ENCODE measurements at places on chromosomes 3 and 15.

- no peak for DNase-seq
These were observed 119.6 kb downstream of the UACA start for GRCh38 chr15:70643783-70644125.

DNA sequence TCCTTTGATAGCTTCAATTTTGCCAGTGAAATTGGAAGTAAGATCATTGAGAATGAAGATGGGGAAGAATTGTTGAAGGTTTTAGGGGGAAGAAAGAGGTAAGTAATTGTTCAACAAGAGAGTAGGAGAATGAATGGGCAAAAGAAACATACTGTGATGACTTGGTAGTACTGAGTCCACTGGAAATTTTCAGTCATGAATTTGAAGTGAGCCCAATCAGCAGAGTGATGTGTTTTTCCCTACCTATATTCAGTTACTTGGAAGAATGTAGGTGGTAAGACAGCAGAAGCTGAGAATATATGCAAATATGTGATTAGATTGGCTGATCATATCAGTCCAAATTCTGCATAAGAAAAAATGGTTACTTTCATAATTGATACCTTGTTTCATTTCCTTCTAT is 569.6 kb downstream of the AGBL1 start:
- no peak for DNase-seq

GRCh38 chr3:94416768-94417167 is 353.9 kb downstream of the NSUN3 start:
- DNase-seq = no peak

DNA sequence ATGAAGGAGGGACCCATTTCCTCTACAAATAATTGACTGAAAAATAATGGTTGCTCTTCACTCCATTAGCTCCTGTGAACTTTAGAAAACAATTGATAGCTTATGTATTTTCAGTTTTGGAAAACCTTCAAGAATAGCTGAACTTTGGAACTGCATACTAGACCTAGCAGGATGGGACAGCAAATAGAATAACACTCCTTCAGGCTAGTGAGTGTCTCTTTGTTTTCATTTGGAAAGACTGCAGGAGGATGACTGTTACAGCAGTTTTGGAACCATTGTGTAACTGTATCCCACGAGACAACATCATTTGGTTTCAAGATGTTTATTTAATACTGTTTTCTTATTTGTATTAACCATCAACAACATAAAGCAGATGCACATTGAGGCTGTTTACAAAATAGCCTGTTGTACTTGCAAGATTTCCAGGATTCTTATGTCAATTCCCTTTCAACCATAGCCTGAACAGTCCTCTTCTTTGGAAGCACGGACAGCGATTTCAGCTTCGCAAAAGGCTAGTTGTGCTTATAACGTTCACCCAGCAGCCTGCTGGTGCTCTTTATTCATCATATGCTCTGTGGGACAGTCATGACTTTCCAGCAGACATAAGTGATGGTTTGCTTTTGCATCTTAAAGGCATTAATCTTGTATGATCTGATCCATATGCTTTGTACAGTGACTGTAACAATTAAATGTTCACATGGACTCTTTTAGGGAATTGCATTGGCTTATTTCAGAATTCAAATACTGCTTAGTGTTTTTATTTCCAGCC is 335.5 kb downstream of the IL5RA start:
- no peak for DNase-seq

DNA sequence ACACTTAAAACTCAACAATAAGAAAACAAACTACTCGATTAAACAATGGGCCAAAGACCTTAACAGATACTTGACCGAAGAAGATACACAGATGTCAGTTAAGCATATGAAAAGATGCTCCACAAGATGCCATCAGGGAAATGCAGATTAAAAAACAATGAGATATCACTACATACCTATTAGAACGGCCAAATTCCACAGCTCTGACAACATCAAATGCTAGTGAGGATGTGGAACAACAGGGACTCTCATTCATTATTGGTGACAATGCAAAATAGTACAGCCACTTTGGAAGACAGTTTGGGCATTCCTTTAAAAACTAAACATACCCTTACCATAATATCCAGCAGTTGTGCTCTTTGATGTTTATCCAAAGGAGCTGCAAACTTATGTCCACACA is 59.1 kb upstream of the UBE3A start:
- DNase-seq = no peak

DNA sequence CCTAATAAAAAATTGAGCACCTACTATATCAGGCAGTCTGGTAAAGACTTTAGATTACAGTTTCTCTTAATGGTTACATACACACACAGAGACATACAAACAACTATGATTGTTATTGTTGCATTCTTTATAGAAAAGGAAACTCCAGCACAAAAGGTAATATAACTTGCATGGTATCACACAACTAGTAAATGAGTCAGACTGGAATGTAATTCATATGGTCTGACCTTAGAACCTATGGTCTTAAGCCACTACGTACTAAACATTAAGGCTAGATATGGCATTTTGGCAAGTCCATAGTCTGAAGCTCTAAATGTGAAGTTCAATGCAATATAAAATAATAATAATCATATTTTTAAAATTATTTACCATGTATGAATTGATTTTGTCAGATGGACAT is 380.6 kb downstream of the LSAMP start:
- no peak for DNase-seq

GRCh38 chr3:30548600-30548999 is 57.8 kb upstream of the TGFBR2 start:
- DNase-seq = no peak

DNA sequence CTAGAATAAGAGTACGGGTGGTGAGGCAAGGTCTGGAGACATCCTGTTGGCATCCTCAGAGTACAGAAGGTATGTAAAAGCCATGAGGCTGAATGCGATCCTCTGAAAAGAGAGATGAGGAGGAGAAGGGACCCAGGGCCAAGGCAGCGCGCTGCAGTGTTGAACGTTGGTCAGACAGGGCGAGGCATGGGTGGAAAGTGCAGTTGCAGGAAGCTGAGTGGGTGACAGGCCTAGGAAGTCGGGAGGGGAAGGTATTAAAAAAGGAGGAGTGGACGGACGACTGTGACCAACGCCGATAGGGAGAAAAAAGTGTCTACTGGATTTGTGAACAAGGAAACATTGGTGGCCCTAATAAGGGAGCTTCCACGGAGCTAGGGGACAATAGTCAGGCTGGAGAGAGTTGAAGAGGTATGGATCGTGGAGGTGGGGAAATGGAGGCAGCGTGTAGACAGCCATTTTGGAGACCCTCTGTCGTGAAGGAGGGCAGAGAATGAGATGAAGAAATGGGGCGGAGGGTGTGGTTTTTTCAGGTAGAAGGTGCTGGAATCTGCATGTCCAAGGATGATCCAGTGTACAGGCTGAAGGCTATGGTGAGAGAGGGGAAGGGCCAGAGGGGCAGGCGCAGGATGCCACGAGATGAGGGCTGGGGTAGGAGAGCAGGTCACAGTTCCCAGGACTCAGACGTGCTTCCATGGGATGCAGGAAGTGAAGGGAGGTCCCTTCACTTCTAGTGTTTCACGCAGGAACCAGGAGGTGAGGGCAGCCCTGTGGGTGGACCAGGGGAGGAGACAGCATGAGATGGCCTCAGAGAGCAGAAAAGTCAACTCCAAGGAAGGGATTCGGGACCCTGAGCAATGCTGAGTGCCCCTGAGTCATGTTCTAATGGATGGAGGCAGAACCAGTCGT is 115.9 kb downstream of the ASB7 start:
- DNase-seq = no peak

- DNase-seq = no peak
These were observed 244.1 kb upstream of the STT3B start for GRCh38 chr3:31288641-31289100.

- DNase-seq = no peak
These were observed 71.7 kb downstream of the FGF12 start for GRCh38 chr3:192655628-192656027.

GRCh38 chr3:46713050-46713897 is 4.4 kb downstream of the PRSS50 start:
- no peak for DNase-seq

DNA sequence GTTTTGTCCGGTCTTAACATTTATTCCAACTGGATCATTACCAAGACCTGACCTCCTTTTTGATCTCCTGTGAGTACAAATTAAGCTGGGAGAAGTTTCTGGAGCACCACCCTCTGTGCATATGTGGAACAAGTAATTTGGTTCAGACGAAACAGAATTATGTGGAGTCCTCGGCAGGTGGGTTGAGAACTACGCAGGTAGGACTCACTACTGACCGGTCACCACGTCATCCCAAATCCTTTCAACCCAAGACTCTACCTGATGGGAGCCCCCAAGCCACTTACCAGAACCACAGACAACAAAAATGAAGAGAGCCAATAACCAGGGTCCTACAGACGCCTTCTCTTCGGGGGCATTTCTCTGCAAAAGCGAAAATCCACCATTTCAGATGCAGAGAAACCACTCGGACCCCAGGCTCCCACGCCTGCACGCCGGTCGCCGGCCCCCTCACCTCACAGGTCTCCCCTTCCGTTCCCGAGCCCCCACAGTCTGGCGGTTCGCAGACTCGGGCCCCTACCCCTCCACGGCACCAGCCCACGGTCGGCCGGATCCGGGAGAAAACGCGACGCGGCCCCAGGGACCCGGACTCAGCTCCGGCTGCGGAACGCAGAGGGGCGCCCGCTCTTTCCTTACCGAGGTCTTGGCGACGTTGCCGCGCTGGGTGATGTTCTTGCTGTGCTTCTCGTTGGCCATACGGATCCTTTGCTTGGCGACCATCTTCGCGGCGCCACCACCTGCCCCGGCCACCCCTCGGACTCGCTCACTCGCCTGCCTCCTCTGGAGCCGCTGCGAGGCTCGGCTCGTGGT is 674 bp downstream of the SERP1 start:
- DNase-seq = peak; percentile 48

- no peak for DNase-seq
These were observed 287.8 kb downstream of the FAM43A start for GRCh38 chr3:194973366-194974000.

DNA sequence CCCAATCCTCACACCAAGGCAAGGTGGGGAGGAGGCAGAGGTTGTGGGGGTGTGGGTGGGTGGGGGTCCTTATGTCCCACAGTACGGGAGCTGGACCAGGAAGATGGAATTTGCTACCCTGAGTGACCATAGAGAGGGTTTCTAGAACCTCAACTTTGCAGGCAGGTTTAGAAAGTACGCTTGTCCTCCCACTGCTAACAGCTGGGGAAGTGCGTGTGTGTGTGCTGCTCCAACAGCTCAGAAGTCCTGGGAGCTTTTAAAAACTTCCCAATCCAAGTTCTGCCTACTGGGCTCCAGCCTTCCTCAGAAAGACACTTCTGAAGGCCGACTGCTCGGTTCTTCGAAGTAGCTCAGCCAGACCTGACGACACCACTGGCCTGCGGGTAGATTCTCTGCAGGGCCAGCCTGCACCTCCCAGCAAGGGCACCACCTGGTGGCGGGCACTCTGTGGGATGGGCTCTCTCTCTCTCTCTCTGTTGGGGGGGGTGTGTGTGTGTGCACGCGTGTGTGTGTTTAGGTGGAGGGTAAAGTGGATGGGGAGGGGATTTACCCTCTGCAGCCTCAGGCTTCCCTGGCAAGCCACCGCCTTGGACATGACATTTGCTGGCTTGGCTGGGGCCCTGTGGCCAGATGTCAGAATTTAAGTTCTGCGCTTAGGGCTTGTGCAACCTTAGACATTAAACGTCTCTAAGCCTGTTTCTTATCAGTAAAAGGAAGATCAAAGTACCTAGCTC is 15.6 kb downstream of the TMEM158 start:
- peak; percentile 60 for DNase-seq

DNA sequence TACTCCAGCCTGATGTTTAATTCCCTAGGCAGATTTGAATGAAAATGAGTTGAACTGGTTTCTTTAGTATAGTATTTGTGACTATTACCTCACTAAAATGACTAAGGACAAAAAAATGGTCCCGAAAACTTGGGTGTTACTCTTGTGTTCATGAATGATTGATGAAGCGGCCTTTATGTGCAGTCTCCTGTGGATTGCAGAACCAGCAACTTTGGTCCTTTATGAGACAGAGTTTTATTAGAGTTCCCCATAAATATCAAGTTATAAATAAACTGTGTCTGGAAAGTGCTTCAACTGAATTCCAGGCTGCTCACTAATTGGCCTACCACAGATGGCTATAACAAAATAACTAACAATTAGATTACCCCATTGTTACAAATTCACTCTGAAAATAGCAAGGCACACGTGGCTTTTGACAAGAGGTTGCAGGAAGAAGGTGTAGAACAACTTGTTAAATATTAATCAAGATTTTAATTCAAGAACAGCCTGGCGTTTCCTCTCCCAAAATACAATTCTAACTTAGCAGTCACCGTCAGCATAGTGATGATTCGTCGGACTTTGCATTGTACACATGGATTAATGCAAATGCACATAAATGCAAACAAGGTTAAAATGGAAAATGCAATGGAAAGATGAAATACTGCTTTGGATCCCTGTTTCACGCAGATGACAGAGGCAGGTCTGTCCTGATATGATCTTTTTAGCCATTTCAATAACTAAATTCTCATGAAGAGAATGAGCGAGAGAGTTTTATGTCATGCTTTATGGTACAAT is 567.3 kb upstream of the ZNF717 start:
- DNase-seq = no peak

DNA sequence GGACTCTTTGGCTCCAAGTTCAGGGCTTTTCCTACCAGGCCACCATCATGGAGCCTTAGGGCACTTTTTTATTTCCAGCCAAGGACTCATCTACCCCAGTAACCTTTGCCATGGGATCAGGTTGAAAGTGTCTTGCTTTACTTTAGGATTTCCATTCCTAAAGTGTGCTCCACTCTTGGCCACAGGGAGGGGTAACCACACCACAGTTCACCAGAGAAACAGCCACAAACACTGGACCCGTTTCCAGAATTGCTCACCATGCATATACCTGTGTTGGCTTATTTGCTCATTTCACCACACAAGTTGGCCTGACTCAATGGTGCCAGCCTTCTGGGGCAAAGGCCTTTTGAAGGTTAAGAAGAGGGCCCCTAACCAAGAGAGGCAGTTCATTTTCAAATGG is 70.6 kb upstream of the RAD18 start:
- DNase-seq = no peak
